ENCODE measurements at places on chromosomes 1 and 21.

- DNase-seq, result peak; percentile 86
Measured at GRCh38 chr1:150561974-150562445, 12.8 kb downstream of the ADAMTSL4 start.

DNA sequence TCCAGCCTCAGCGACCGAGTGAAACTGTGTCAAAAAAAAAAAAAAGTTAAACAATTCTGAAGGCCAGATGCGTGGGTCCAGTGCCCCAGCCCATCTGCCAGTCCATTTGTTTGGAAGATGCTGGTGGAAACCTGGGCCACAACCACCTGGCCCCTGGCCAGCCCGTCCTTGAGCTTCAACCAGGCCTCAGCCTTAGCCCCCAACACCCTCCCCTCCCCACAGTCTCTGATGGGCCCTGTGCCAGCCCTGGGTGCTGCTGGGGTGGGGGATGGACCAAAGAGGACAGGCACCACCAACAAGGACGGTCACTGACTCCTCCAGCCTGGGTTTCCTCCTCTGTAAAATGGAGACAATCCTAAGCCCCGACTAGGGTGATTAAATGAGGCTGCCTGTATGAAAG, 19.6 kb upstream of the PLEKHG5 start:
- DNase-seq, result no peak

DNA sequence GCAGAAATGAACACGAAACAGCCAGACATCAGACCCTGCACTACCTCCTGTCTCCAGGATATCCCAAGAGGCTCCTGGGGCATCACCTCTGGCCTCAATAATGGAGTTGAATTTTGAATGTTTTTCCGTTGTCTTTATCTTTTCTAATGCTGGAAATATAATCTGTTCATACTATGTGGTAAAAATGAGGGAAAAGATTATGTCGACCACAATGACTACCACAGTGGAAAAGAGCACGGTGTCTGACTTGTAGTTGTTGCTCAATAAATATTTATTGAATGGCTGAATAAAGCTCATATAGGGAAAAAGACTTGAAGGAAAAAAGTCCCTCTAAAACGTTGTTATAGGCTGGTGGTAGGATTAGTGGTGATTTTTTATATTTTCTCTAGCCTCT, 44.6 kb upstream of the ROR1 start:
- no peak for DNase-seq

- no peak for DNase-seq
Measured at GRCh38 chr1:226457307-226457712, 49.4 kb upstream of the PARP1 start.

DNA sequence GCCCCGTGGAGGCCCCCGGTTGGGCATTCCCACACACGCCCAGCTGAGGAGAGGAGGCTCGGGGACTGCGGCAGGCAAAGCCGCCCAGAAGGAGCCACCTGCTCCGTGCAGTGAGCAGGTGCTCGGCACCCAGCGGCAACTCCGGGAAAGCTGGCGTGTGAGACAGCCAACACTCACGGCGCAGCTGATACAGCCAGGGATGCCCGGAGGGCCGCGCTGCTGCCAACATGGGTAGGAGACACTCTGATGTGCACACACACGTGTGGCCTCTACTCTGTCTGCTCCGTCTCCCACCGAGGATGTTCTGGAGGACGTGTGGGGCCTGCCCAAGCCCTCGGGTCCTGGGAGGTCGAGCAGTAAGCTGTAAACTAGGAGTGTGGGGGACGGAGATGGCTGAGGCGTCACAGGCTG, 12.9 kb downstream of the MORN1 start:
- DNase-seq, result no peak

DNA sequence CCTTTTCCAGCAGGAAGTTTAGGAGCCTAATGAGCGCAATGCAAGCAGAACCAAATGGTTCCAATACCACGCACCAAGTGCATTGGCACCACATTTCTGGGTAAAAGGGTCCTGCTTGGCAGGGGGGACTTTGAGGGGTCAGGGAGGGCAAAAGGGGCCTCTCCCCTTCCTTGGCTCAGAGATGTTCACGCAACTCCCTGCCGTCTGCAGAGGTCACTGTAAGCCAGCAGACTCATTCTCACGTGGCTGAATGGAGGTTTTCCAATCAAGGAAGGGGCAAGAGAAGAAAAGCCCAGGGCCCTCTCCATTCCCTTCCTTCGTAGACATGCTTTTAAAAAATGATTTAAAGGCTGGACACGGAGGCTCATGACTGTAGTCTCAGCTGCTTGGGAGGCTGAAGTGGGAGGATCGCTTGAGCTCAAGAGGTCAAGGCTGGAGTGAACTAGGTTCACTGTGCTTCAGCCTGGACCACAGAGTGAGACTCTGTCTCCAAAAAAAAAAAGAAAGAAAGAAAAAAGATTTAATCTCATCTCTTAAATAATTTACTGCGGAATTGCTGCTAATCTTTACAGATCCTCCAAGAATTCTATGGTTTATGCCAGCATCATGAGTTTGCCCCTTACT, 80.3 kb downstream of the RUNX3 start:
- no peak for DNase-seq

DNA sequence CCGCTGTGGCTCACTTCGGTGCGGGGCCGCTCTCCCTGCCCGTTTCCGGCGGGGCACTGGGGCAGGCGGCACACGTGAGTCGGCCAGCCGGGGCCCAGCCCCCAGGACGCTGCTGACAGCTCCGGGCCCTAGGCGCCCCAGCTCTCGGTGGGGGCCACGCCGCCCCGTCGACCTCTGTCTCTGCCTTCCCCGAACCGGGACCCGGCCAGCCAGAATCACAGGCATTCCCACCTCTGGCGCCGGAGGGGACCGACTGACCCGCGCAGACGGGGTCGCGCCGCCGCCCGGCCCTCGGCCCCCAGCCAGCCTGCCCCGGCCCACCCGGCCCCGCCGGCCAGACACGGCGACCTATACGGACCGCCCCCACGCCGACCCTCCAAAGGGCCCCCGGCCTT, 755 bp downstream of the SCMH1 start:
- no peak for DNase-seq

GRCh38 chr1:245469734-245470133, 314.9 kb downstream of the KIF26B start:
- no peak for DNase-seq

DNA sequence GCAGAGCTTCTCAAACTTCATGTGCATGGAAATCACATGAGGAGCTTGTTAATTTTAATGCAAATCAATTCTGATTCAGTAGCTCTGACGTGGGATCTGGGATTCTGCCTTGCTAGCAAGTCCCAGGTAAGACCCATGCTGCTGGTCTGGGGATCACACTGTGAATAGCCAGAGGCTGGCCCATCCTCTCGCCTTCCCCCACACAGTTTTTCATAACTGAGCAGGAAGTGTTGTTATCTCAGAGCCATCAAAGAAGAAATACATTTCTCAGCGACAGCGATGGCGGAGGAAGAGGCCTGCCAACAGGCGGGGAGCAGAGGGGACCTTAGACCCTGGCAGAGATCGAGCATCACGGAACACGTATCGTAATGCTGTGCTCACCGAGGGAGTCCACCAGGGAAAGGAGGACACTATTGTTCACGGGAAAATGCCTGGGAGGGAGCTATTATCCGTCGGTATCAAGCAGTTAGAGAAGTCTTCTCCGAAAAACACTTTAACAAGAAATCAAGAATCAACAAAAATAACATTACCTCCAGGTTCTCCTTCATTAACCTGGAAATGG, 268.9 kb upstream of the TMEM51 start:
- no peak for DNase-seq

All from AG09309 (cell line).